Activated CD4-positive, alpha-beta T cell treated with anti-CD3 and anti-CD28 coated beads, Interleukin-2, amount 10 ng/mL, durations not matched to agents 24 days and 14 days (primary cell): ENCODE measurements at places on chromosomes 12 and 14. TPM values are rescaled to one million over a fixed set of nuclear protein-coding genes. Genes with fewer than 3 reads are reported as not detected.

The ARHGAP9 gene
- total RNA-seq, result 102 and 103 TPM in 2 replicates

The DPY19L2 gene
- total RNA-seq, result 0.61 and 0.80 TPM in 2 replicates

The NTF3 gene
- not detected in 2 replicates for total RNA-seq

The TIGAR gene
- 13.4 TPM in 2 replicates for total RNA-seq

The DAO gene
- not detected in 2 replicates for total RNA-seq

The NINJ2 gene
- 4.8 and 5.5 TPM in 2 replicates for total RNA-seq

The RBM25 gene
- total RNA-seq, result 127 and 131 TPM in 2 replicates

The DLK1 gene
- total RNA-seq, result not detected in 2 replicates

The OR4E2 gene
- not detected in 2 replicates for total RNA-seq

The AKAP3 gene
- total RNA-seq, result 0.42 and 1.1 TPM in 2 replicates

The BCL2L14 gene
- total RNA-seq, result 13.0 and 14.2 TPM in 2 replicates

The SERPINA10 gene
- total RNA-seq, result not detected in 2 replicates

The CBLN3 gene
- 4.5 and 7.4 TPM in 2 replicates for total RNA-seq

The HOXC6 gene
- total RNA-seq, result not detected in 2 replicates

The C14orf132 gene
- 0.36 and 0.47 TPM in 2 replicates for total RNA-seq

The ITPK1 gene
- 71.0 and 73.9 TPM in 2 replicates for total RNA-seq

The GLIPR1L1 gene
- total RNA-seq, result not detected in 2 replicates

The KRT77 gene
- not detected in 2 replicates for total RNA-seq

The GYS2 gene
- 0.17 TPM in 1 of 2 replicates, not detected in the other for total RNA-seq

The TAS2R9 gene
- not detected in 2 replicates for total RNA-seq

The ERBB3 gene
- total RNA-seq, result 0.14 and 0.57 TPM in 2 replicates

The CCDC196 gene
- total RNA-seq, result not detected in 2 replicates

The HSPA2 gene
- total RNA-seq, result 8.1 TPM in 2 replicates

The LRP1-AS gene
- total RNA-seq, result not detected in 2 replicates

The LYZ gene
- total RNA-seq, result not detected in 2 replicates

The SLC6A12 gene
- total RNA-seq, result not detected in 2 replicates

The KRT6C gene
- total RNA-seq, result not detected in 2 replicates
